OCI-M1 (cell line): ENCODE measurements at places on chromosomes 16 and 17.

GRCh38 chr16:19380328-19380727, 37.4 kb upstream of the TMC5 start:
- no peak for DNase-seq

- no peak for DNase-seq
These were observed 59.0 kb downstream of the ANKFY1 start for GRCh38 chr17:4204710-4205173.

DNA sequence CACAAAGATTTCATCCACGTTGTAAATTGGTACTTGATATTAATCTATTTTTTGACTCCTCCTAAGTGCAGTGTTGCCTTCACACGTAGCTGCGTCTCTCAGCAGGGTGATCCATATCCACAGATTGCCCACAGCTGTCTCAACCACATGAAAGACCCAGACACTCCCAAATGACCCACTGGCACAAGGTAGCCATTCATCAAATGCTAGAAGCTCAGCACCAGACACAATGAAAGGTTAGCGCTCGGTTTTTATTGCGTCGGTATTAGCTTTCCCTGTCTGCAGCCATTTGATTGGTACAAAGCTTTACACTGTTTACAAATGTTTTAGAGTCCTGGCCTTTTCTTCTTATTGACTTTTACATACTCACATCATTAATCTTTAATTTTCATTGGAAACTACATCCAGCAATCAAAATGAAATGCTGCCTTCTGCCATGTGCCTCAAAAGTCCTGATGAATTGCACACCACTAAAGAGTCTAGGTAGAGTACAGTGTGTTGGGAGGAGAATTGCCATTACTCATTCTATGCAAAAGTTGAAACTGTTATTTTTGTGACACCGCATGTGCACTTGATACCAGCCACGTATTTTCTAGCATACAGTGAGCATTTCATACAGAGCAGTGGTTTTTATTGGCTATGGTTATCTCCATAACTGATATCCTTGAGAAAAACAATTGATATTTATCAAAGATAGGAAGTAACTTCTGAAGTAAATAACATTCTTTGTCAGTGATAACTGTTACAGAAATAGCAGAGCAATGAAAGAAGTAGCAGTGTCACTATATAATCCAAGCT, 127.3 kb upstream of the NUDT7 start:
- DNase-seq = no peak

DNA sequence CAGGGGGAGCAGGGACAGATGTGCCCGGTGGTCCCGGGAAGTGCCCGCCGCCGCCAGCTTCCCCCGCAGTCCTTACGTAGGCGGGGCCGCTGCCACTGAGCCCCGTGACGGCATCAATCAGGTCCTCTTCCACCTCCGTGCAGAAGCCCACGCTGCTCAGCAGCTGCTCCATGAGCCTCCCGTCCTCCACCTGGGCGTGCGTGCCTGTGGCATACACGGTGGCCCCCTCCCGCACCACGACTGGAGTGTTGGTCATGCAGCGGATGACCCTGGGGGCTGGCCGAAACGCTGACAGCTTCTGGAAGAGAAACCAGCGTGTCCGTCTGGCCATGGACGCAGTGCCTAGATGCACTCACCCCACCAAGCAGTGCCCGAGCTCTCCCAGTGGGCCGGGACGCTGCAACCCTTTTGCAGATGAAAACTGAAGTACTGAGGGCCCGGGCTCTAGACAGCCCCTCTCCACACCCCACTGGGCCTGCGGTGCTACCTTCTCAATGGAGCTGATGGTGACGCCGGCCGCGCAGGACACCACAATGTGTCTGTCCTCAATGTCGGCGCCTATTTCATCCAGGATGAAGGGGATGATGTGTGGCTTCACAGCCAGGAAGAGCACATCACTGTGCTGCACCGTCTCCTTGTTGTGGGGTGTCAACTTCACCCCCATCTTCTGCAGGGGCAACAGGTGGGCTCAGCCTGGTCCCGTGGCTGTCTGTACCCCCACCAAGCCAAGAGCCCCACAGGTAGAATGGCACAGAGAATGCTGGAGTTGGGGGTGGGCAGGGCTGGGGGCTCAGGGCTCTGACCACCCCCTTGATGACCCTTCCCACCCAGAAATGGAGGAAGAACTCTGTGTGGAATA, 2.0 kb downstream of the PYCR1 start:
- DNase-seq = no peak

GRCh38 chr17:64024781-64025731, 4.6 kb upstream of the ICAM2 start:
- DNase-seq = no peak

DNA sequence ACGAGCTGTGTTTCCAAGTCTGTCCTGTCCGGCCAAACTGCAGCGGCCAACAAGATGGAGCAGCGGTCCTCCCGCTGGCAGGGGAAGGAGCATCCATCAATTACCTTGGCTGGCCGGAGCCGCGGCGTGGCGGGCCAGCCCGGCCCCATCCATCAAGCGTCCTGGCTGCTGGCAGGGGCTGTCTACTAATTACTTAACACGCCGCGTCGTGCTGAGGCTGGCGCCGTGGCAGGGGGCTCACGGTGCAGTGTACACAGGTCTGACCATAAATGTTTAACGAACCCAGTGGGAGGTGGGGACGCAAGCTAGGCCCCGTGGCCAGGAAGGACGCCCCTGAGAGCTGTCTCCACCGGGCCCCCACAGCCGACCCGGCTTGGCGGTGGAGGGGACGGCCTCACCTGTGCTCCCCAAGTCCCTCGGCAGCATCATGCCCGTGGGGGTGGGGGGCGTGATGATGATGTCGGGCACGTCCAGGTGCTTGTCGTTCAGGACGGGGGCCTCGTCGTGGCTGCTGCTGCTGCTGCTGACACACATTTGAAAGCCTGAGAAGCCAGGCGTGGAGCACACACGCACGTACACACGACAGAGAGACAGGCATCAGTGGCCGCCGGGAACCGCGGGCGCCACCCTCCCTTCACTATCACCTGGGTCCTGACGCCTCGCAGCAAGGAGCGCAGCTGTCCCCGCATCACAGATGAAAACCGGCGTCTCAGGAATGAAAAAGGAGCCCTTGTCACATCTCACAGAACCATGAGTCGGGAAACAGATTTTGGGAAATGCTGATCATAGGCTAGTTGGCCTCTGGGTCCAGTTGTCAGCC, 21.2 kb upstream of the GINS2 start:
- no peak for DNase-seq

DNA sequence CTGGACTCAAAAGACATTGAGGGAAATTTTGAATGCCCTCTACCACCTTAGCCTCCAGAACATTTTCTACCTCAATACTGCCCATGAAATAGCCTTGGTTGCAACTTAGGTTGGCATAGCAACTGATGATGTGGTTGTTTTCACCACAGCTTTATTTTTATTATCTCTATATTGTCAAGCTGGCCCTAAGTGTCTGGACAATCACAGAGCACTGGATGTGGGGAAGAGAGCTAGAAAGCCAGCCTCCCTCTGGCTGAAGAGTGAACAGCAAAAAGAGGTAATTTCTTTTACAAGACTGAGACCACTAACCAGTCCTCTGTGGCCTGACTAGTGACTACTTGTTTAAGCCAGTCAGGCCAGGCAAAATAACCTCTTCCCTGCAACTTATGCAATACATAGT, 159.6 kb downstream of the HS3ST2 start:
- DNase-seq = no peak

GRCh38 chr17:69320908-69321238, 6.1 kb downstream of the ABCA5 start:
- no peak for DNase-seq

DNA sequence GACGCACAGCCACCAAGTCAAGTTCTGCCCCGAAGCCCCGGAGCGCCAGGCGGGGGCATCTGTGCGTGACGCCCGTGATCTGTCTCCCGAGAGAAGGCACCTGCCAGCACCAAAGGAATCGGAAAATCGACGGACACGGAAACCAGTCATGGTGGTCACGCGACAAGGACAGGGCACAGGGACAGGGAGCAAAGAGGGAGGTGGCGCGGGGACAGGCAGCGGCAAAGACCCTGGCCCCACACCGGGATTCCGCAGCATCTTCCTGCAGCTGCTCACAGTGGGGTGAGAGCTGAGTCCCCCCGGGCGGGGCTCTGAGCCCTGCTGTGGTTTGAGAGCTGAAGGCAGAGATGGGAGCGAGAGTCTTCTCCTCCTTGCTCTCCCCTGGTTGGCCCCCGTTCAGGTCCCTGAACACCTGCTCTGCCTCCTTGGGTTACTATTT, 56.4 kb downstream of the ABR start:
- no peak for DNase-seq
